Pons (tissue), 1 donor: ENCODE measurements at places on chromosomes 6 and 20.

DNA sequence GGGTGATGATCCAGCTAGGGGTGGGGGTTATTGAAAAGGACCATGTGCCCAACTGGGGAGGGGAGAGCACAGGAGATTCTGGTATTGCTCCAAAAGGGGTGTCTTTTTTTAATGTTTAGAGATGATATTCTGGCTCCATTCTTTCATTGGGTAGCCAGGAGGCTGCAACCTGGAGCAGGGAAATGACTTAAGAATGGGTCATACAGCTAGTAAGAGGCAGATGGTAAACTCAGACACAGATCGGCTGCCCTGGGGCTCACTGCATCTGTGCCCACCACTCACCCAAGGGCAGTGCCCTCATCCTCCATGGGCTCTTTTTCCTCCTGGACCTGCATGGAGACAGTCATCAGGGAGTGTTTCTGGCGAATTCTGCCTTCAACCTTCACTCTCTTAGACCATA is 302.0 kb upstream of the PRDM1 start:
- no peak for DNase-seq

DNA sequence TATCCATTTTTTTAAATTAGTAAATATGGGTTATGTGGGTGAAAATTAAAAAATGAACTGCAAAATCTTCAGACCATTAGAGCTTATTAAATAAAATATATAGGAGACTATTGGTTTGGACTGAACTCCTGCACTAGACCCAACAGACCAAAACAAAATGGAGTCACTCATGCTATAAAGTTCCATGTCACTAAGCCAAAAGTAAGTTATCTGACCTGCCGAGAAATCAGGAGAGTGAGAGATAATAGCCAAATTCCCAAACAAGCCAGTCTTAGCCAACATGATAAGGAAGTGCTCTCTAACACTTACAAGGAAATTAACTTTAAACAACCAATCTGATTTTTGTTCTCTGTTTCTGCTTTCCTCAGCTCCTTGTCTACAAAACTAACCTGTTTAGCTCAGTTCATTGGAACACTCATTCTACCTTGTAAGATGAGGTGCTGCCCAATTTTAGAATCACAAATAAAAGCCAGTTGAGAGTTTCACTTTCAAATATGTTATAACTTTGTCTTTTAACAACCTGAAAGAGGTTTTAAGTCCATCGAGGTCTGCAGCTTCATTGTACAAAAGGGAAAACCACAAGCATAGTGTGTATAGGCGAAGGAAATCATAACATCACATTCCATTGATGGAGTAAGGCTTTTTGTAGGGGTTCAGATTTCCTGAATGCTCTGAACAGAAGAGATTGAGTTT is 220.5 kb downstream of the TENT5A start:
- DNase-seq = no peak

DNA sequence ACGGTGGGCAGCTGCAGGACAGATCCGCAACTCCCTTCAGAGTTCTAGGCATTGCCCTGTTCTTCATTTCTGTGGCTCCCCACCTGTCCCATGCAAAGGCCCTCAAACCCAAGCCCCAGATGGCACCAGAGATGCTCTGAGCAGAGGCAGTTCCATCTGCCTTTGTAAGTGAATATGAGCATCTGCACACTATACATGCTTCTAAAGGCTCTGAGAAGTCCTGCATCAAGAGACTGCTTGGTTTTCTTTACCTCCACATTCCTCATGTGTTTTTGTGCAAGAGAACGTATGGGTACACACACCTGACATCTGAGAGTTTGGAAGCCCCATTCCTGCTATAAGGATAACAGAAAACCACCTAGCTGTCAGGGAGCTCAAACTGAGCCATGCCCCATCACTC is 14.4 kb upstream of the CST7 start:
- DNase-seq = no peak

DNA sequence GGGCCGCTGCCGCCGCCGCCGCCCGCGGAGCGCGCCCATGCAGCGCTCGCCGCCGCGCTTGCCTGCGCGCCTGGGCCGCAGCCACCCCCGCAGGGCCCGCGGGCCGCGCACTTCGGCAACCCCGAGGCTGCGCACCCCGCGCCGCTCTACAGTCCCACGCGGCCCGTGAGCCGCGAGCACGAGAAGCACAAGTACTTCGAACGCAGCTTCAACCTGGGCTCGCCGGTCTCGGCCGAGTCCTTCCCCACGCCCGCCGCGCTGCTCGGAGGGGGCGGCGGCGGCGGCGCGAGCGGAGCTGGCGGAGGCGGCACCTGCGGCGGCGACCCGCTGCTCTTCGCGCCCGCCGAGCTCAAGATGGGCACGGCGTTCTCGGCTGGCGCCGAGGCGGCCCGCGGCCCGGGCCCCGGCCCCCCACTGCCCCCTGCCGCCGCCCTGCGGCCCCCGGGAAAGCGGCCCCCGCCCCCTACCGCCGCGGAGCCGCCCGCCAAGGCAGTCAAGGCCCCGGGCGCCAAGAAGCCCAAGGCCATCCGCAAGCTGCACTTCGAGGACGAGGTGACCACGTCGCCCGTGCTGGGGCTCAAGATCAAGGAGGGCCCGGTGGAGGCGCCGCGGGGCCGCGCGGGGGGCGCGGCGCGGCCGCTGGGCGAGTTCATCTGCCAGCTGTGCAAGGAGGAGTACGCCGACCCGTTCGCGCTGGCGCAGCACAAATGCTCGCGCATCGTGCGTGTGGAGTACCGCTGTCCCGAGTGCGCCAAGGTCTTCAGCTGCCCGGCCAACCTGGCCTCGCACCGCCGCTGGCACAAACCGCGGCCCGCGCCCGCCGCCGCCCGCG is 730 bp downstream of the INSM1 start:
- DNase-seq = no peak

GRCh38 chr6:75230484-75231325 is 12.9 kb downstream of the COX7A2 start:
- DNase-seq = peak; percentile 73

DNA sequence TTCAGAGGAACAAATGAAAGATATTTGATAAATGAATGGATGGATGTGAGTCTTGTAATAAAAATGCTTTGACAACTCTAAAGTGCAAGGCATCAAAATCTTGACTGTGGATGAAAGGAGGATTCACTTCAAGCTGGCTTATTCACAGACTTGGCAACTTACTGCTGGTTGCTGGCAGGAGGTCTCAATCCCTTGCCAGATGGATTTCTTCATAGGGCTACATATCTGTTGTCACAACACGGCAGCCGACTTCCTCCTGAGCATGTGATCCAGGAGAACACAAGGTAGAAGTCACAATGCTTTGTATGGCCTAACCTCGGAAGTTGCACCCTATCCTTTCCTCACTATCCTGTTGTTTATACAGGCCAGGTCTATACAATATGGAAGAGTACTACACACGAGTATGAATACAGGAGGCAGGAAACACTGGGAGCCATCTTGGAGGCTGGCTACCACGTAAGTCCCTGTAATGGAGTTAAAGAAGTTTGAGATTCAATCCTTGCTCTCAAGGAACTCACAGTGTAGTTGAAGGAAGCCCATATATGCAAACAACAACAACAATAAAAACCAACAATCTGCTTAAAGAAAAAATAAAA is 97.9 kb downstream of the ID4 start:
- DNase-seq = no peak

DNA sequence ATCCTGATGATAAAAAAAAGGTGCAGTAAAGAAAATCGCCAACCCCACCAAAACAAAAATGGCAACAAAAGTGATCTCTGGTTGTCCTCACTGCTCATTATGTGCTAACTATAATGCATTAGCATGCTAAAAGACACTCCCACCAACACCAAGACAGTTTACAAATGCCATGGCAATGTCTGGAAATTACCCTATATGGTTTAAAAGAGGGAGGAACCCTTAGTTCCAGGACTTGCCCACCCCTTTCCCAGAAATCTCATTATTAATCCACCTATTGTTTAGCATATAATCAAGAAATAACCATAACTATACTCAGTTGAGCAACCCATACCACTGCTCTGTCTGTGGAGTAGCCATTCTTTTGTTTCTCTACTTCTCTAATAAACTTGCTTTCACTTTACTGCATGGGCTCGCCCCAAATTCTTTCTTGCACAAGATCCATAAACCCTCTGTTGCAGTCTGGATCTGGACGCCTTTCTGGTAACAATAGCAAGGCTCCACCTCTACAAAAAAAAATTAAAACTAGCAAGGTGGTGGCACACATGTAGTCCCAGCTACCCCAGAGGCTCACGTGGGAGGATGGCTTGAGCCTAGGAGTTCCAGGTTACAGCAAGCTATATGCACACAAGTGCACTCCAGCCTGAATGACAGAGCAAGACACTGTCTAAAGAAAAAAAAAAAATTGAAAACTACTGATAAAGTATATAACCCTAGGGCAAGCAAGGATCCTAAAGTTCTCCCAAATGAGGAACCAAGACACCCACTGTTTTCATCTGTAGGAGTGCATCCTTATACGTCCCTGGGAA is 278.8 kb upstream of the JARID2 start:
- DNase-seq = no peak

DNA sequence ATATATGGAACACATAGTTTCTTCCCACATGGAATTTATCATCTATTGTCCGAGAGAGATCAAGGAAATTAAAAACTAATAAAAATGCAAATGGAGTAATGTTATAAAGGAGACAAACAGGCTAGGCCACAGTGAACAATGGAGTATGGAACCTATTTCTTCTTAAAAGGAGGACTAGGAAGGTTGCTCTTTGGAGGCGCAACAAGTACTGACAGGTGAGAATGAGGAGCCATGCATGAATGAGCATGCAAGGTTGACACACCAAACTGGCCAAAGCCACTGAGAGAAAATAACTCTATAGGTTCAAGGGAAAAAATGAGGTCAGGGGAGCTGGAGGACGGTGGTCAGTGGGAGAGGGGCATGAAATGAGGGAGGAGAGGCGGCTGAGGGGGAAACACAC is 40.9 kb downstream of the PSMB1 start:
- DNase-seq = no peak

DNA sequence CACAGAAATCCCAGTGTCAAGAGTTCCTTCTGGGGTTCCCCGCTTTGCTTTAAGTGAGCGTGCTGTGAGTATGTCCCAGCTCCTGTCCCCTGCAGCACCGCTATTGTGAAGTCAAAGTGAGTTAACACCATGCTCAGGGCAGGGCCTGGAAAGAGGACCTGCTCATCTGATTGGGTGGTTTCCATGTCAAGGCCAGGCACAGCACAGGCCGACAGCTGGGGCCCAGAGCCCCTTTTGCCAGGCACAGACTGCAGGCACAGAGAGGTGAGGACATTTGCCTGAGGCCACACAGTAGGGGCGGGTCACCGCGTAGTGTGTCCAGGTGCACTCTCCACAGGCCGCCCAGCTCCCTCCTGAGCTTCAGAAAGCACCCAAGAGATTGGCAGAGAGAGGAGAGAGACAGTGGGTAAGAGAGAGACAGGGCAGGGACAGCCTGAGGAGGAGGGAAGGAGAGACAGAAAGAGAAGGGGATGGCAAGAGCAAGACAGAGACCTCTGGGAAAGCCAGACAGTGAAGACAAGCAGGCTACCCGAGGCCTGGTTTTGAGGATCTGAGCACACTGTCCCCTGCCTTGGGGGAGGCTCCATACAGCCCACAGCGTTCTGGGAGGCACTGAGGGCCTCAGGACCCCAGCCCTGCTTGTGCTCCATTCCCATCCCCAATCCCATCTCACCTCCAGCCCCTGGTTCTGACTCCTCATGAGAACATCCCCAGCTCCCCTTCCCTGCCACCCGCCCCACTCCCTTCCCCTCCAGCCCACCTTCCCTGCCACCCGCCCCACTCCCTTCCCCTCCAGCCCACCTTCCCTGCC is 6.5 kb upstream of the BPIFB1 start:
- no peak for DNase-seq

DNA sequence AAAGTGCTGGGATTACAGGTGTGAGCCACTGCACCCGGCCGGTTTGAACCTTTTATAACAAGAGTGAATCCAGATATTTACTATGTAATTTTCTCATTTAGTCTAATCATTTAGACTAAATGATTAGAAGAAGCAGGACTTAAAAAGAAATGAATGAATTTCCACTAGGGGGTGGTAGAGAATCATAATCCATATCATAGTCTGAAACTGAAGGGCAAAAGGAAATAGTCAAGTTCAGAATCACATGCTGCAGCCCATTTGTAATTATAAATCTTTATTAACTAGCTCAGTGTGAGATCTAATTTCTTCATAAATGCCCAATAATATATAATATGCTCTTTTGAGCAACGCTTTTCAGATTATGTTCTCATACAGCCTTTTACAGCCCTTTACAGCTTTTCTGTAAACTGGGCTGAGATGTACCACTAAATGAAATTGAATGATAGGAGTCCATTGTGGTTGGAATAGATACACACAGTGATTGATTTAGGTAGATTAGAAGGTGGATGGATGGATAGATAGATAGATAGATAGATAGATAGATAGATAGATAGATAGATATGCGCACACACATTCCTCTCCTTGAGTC is 31.8 kb downstream of the PSMB9 start:
- DNase-seq = peak; percentile 93

DNA sequence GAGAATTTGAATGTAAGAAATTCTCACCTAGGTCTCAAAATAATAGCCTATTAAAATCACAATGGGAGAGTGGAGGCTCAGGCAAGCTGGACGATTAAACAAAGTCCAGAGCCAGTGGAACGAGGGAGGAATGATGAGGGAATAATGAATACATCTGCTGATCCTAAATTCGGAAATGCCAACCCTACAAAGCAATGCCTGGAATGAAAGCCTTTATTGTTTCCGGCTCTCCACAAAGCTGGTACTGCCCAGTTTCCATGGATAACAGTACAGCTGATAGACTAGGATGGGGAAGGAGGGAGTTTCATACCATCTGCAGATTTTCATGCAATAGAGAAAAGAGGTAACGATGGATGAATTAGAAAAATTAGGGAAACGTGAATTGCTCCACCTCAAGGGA is 356.1 kb downstream of the CBLN4 start:
- DNase-seq = peak; percentile 91

DNA sequence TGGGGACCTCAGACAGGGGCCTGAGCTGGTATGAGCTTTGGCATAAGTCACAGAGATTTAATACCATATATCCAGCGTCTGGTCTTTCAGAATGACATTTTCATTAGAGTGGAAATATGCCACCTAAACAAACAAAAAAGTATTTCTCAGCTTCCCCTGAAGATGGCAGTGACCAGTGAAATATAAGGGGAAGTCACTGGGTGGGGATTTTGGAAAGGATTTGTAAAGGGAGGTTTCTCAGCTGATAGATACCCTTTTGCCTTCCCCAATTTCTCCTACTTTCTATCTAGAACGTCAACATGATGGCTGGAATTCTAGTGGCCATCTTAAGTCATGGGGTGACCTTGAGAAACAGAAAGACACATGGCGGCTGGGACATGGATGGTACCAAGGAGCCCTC is 137.7 kb upstream of the LRFN2 start:
- no peak for DNase-seq

DNA sequence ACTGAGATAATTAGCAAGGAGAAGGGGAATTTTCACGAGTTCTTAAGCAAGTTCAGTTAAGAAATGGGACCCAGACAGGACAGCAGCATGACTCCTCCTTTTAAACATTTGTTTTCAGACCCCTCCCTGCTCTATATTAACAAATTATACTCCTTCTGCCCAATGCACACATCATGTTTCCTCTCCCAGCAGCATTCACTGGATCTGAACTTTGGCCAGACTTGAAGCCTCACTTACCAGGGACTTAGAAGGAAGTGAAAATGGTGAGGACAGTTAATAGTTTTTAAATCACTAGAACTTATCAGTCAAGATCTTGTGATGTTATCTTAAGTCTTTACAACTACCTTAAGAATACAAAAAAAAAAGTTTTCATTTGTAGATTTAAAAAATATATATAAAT is 1174.7 kb upstream of the MAP3K7 start:
- DNase-seq = no peak
